ENCODE measurements at places on chromosomes 16 and 17.

DNA sequence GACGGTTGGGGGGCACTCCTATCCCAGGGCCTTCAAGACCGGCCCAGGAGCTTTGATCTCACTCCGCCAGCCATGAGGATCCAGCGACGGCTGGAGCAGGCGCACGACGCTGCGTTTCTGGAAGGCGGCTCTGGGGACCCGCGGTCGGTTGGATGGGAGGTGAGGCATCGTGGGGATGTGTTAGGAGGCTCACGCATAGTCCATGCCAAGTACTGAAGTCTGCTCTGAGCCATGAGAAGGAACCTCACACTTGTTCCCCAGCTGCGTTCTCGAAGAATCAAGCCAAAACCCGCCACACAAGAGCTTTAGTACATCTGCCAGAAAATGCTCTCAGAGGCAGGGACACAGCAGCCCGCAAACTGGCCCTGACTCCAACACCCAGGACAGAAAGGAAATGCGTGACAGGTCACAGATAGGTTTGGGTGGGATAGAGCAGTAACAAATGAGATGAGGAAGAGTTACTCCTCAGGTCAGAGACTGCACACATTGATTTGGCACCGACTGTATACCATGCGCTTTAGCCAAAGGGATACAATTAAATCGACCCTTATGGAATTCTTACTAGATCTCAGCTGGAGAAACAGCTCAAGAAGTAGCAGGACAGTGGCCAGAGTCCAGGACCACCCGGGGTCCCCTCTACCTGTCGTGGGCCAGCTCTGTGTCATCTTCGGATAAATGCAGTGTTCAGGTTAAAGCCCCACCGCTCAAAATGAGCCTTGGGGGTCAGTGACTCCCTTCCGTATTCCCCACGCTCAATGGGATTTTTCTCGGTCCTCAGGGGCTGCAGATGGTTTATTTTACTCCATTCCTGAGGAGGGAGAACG is 6.7 kb upstream of the GSG1L start:
- no peak for DNase-seq

- DNase-seq, result no peak
Measured at GRCh38 chr17:82929676-82930042, 89.8 kb upstream of the ZNF750 start.

DNA sequence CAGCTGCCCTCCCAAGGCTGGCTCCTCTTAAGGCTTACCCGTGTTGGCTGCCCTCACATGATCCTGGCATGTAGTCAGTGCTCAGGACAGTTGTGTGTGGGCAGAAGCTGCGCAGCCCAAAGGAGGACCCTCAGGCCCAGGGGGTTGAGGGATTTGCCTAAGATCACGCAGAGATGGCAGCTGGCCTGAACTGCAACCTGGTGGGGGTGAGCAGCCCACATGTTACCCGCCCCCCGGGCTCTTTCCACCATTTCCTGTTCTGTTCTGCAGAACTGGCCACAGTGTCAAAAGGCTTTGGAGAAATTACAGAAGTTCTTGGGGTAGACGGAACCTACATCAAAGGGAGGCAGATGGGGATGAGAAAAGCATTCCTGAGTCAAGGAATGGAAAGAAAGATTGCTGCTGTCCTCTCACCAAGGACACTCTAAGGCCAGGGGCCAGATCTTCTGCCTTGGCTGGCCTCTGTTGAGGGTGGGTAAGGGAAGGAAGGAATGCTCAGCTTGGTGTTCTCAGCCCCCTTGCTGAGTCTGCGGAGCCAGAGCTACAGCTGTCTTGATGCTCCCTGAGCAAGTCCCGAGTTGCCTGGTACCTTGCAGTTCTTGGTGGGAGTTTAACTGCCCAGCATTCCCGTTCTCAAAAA is 53.0 kb downstream of the EPN2 start:
- DNase-seq, result no peak

DNA sequence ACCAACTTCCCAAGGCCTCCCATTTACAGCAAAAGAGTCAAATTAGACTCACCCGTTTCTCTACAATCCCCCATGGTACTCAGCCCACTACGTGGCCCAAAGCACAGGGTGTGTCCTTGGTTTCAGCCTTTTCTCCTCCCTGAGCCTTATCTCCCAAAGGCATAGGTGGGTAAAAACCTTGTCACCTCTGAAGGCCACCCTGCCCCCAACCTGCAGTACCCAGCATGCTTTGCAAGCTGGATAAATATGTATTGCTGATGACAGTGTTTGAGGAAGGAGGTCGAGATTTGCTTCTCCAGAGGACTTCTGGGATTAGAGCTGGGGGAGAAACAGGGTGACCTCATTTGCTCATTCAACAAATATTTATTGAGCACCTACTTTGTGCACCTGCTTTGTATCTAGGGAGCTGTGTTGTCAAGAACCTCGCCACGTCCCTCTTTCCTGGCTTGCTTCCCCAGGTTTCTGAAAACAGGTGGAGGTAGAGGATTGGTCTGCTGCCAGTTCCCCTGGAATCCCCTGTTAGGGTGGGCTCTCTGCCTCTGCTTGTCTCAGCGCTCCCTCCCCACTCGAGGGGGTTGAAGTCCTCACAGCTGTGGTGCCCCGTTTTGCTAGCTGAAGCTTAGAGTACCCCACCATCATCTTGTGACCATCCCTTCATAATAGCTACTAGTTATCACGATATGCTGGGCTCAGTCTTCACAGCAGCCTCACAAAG is 3.0 kb downstream of the LASP1 start:
- DNase-seq, result no peak

DNA sequence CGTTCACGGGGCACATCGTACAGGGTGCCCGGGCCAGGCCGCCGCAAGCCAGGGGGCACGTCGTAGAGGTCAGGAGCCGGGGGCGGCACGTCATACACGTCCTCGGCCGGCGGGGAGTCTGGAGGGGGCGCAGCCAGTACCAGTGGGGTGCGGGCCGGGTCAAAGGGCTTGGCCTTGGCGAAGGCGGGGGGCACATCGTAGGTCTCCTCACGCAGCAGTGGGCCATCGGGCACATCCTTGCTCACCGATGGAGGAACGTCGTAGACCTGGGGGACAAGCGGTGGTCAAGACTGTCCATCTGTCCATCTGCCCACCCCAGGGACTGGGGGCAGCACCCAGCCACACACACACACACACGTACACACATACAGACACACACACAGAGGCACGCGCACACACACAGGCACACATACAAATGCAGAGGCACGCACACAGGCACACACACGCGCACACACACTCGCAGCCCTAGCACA is 15.7 kb downstream of the BCAR1 start:
- no peak for DNase-seq

DNA sequence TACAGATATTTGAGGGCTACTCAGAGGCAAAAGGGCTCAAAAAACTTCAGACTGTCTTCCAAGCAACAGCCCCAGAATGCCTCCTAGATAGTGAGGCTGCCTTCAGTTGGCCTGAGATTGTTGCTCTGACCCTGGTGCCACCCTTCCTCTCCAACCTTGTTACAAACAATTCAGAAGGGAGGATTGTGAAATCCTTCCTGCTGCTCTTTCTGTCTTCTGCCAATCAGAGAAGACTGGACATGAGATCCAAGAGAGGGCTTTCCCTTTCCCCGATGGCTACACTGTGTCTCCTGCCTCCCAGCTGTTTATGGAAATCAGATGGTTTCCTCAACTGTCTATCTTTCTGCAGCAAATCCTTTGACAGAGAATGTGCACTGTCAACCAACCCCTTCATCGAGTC is 419.9 kb downstream of the CDH13 start:
- no peak for DNase-seq

DNA sequence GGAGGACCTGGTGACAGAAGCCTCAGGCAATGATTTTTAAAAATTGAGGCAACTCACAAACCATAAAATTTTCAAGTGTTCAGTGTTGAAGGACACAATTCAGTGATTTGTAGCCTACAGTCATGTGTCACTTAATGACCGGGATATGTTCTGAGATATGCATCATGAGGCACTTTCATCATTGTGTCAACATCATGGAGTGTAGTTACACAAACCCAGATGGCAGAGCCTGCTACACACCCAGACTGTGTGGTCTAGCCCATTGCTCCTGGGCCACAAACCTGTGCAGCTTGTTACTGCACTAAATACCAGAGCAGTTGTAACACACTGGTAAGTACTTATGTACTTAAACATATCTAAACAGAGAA is 1.6 kb downstream of the PRSS41 start:
- DNase-seq, result no peak

DNA sequence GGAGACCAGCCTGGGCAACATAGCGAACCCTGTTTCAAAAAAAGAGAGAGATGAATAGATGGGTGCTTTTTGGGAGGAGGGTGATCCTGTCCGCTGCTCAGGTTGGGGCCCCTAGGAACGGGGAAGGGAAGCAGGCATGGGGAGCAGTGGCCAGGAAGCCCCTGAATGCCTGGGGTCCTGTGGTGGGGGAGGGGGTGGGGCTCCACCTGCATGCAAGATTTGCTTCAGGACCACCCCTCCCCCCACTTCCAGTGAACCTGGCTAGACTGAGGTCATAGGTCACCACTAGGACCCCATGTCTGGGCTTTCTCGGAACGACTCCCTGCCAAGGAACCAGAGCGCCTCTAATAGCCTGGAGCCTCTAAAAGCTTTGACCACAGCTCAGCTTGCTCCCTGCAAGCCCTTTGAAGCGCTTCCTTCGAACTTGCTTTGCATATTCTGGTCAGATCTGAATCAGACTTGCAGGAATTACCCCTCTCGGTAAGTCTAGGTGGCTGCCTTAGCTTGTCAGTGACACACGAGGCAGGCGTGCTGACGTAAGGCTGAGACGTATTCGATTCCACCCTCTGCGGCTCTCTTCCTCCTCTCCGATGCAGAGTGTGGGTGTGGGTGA is 3.7 kb downstream of the SOCS3 start:
- peak; percentile 91 for DNase-seq

DNA sequence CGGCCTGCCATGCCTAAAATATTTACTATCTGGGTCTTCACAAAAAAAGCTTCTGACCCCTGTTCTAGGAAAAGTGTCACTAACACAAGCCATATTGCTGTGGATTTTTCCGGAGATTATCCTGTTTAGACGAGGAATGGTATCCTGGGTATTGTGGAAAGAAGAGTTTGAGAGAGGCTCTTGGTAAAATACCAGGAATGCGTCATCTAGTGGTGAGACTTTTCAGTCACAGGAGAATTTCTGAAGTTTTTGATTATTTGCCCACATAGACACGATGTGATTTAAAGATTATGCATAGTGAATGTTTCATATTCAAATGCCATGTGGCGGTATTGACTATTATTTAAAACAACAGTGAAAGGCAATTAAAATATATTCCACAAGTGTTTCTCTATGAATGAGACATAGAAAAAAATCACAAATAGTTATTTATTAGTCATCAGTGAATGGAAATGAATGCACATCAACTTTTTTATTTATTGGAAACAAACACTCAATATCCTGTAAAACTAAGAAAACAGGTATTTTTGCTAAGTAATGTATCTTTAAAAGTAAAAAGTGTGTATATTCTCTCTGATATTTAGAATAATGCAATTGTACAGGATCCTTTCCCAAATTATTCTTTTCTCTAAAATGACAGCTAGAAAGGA is 7.8 kb downstream of the KRT28 start:
- DNase-seq, result no peak

DNA sequence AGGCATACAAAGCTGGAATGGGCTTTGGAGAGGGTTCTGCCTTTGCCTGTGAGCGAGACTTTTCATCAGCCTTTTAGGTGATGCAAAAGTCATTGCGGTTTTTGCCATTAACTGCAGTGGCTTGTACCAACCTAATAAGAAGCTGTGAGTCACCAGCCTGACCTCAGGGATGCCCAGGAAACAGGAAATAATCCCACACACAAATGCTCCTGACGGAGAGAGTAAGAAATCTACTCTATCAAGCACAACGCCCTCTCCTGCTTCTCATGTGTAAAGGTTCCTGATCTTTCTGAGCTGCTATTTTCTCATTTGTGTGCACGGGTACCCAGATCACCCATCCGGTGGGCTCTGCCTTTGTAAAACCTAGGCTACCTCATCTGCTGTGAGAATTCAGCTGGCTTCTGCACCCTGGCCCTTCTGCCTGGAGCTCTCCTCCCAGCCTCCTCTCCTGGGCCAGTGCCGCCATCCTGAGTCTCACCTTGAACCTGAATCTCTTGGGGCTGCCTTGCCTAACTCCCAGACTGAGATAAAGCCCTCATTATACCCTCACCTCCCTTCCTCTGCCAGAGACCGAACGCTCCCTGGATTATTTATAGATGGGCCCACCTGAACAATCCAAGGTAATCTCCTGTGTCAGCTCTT is 299.7 kb downstream of the C16orf95 start:
- no peak for DNase-seq

DNA sequence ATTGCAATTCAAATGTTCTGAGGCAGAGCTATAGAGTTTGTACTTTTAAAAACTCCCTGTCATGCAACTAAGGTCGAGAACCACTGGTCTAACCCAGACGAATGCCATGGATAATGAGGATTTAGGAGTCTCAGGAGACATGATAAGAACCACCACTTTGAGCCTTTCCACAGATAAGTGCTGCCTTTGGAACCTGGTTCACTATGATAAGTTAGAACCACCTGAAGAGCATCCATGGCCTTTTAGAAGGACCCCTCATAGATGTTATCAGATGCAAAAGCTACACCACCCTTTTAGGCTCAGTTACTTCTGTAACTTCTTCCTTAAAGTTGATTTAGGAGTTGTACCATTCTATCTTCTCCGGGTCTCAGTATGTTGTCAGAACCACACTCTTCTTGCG is 350.6 kb upstream of the CCL2 start:
- DNase-seq, result no peak

- no peak for DNase-seq
Measured at GRCh38 chr17:16371742-16372141, 9.1 kb upstream of the UBB start.

DNA sequence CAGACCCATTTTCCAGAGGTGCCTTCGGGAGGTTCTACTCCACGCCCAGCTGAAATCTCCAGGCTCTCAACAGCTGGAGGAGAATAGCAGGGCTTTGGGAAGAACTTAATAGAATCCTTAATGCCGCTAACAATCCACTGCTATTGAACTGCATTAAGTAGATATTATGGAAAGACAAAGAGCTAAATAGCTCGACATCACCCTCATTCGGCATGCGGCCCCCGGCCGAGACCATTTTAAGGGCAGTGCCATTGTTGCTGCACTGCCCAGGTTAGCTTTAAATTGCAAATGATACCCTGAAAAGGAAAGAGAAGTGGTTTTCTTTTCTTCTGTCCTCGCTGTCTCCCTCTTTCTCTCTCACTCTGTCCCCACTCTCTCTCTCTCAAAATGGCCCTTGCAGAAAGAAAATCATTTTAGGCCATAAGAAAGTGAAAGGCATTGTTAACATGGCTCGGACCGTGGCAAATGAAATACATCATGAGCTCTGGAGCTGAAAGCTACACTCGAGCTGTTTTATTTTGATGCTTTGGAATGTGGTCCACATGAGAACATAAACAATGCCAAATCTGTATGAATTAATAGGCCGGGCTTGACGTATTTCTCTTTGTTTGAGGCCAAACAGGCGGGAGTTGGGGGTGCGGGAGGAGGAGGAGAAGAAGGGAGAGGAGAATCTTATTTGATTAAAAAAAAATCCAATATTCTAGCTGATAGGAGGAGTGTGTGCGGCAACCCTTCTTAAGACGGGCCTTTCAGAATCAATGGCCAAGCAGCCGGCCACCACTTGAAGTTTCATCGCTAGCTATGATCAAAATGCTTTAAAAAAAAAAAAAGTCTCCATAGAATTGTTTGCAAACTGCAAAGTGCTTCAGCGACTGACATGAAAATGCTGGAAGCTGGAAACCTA is 298.8 kb upstream of the IRX3 start:
- no peak for DNase-seq
